ENCODE measurements at places on chromosomes 3 and 15.

GRCh38 chr3:158810823-158811724 lies 9.2 kb downstream of the MFSD1 start:
- DNase-seq: no peak

DNA sequence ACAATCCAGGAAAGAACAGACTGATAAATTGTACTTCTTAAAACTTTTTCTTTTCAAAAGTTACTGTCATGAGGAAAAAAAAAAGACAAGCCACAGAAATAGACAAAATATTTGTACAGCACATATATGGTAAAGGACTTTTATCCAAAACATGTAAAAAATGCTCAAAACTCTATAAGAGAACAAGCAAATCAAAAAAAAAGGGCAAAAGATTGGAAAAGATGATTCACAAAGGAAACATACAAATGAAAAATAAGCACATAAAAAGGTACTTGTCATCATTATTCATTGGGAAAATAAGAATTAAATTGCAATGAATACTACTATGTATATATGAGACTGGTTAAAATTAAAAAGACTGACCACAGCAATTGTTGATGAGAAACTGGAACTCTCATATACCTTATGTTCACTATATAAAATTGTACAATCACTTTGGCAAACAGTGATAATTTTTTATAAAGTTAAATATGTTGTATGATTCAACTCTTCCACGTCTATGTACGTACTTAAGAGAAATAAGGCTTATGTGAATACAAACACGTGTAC lies 39.7 kb downstream of the DIPK2A start:
- DNase-seq: no peak

DNA sequence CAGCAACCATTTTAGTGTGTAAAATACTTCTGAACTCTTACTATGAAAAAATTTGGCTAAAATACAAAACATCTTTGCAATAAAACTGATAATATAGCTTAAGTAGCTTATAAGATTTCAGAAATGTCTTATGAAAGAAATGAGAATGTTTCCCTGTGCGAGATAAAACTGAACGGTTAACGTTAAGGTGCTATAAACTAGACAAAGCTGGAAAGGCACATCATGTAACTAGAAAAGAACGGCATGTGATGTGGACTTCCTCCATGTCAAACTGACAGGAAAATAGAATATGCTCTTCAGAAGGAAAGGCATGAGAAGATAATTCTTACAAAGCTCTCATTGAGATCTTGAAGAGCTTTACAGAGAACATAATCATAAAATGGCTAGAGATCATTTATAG lies 36.5 kb downstream of the NCK1 start:
- no peak for DNase-seq

DNA sequence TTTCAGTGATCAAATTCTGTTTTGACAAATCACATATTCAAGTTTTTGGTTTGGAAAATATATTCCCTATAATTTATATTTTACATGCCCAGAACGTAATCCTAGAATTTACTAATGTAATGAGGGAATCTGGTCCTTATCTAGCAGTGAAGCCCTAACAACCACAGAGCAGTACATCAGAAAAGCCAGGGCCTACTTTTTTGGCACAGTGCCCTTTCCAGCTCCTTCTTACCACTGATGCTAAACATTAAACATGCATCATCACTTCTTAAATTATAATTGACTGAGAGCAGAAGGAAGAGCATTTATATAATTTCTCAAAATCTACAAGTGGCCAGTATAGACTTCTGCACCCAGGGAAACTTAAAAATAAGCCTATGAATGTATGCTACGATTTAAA lies 66.7 kb downstream of the FBXL22 start:
- no peak for DNase-seq

DNA sequence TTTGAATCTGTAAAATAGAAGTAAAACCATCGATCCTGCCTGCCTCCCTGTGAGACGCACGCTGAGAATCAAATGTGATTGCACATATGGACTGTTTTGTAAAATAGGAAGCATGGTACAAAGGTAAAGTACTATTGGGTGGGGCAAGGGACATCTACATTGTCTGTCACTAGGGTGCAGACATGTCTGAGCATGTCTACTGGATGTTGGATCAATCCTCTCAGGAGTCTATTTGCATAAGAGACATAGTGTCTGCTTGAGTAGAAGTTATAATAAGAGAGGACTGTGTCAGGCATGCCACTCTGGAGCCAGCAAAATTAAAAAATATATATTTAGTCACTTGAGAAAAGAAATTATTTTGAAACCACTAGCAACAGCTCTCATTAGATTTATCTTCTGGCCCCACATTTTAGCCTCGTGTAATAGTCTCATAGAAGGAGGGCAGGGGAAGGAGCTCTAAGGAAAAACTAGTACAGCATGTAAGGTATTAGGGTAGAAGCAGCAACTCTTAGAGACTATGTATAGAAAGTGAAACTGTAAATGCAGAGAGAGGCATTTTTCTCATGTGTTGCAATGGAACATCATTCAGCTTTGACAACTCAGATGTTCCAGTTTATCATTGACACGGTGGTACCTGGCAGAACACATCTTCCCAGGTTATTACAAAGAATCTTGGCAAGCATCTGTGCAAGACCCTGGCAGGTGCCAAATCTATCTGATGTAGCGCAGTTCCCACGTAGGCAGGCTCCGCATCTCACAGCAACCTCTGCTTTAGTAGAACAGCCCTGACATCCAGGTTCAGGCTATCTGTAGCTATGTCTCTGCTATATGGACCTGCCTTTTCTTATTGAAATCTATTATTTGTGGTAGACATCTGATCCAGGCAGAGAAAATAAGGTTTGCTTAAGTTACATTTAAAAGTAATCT lies 85.2 kb upstream of the CHL1 start:
- DNase-seq: no peak

All from PC-9 (cell line).